ENCODE measurements at places on chromosomes 12 and 14.

DNA sequence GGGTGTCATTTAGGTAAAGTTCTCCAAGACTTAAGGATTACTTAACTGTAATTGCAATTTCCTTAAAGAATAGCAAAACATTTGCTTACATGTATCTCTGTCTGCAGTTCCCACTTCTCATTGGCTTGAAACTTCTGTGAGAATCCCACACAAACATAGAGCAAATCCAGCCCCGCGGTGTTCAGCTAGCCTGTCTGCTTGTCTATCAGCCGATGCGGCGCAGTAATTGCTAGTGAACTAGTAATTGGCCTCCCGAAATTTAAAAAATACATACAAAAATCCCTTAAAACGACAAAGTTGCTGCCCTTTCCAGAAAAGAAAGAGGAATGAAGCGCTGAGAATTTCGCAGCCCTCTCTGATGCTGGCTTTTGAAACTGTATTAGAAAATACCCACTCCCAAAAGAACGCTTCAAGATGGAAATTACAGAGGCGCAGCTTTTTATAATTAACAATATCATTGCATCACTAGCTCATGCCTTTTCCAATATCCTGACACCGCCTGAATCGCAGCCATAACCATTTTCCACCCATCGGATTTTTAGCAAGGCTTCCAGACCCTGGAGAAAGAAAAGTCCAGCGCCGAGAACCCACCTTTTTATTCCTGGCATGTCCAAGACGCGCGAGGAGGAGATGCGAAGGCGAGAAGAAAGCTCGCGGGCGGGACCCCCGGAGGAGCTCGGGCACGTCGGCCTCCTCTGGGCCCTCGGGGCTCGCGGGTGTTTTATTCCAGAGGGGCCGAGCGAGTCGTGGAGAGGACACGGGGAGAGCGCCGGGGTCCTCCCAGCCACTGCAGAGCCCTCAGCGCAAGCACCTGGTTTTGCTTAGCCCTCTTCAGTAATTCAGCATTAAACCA is 646 bp downstream of the FBLN5 start:
- DNase-seq: no peak

DNA sequence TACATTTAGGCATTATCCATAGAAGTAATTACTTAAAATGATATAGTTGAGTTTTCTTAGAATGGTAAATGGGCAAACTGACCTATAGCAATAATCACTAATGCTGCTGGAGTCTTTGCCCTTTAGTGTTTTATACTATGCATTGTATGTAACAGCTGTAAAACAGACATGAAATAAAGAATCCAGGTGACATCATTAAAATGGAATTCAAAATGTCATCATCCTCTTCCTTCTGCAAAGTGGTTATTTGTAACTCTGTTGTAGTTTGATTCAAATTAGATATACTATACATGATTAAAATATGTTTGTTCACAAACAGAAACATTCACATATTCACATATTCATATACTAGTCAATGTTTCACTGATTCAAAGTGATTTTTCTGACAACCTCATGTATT is 598.8 kb downstream of the SLC16A7 start:
- no peak for DNase-seq

- DNase-seq: no peak
Measured at GRCh38 chr14:64476438-64476837, 11.1 kb downstream of the AKAP5 start.

GRCh38 chr14:102141797-102142196 is 2.1 kb downstream of the WDR20 start:
- DNase-seq: no peak

DNA sequence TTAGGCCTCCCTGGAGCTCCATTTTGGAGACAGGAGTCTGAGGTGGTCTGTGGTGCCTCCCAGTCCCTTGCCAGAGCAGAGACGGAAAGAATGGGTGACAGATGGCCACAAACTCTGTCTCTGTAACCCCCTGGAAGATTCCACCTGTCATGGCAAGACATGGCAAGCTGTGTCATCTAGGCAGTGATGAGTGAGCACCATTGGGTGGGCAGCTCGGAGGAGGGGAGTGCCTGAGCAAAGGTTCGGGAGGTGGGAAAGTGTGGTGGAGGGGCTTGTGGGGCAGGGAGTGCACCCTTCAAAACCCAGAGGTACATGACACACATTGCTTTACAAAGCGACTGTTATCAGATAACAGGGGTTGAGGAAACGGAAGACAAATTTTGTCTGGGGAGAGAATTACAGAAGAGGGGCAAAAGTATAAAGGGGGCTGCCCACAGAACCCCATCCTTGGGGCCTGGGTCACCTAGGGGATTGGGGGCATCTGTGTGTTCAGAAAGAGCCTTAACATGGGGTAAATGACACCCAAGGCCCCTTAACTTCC is 3.5 kb downstream of the RIN3 start:
- no peak for DNase-seq

- no peak for DNase-seq
Measured at GRCh38 chr12:110002676-110003515, 3.7 kb downstream of the ANKRD13A start.

DNA sequence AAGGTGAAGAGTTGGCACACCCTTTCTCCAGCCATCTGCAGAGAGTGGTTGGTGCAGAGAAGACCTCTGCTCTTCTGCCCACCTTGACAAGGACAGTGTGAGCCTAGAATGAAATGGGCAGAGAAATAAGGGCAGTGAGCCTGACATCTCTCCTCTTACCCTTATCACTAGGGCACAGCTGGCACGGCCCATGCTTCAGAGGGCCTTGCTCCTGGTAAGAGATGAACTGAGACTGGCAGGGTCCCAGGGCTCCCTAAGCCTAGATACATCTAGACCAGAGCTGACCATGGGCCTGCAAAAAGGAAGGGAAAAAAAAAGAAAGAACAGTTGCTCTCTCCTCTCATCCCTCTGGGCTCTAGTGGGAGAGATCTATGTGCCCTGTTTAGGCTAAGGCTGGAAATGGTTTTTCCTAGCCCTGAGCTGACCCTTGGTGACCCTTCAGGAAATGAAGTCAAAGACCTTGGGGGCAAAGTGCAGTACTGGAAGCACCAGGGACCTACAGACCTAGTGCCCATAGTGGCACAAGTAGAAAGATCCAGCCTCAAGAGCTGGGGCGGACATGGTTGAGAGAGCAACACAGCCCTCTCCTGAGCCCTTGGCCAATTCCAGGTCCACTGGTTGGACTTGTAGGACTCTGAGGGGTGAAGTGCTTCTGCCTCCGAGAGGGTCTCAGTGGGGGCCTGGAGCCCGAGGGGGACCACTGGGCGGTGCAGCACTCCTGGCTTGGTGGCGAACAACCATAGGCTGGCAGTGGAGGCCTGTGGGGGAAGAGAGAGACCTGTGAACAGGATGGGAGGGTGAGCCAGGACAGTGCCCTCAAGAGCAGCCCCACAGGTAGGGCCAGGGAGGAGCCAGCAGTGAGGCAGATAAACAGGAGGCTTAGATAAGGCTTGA is 22.0 kb downstream of the PRPF40B start:
- no peak for DNase-seq

DNA sequence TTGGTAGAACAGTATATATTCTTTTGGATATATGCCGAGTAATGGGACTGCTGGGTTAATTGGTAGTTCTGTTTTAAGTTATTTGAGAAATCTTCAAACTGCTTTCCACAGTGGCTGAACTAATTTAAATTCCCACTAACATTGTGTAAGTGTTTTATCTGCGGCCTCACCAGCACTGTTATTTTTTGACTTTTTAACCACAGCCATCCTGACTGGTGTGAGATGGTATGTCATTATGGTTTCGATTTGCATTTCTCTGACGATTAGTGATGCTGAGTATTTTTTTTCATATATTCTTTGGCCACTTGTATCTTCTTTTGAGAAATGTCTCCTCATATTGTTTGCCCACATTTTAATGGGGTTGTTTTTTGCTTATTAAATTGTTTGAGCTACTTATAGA is 357.4 kb downstream of the C12orf50 start:
- no peak for DNase-seq

Measured in Peyer's patch (tissue), 4 donors.